ENCODE measurements at places on chromosomes 11 and 22.

GRCh38 chr22:46500201-46500600 lies 37.2 kb downstream of the CELSR1 start:
- DNase-seq, result no peak

- no peak for DNase-seq
Observed at GRCh38 chr11:129584316-129584715, 208.7 kb downstream of the BARX2 start.

DNA sequence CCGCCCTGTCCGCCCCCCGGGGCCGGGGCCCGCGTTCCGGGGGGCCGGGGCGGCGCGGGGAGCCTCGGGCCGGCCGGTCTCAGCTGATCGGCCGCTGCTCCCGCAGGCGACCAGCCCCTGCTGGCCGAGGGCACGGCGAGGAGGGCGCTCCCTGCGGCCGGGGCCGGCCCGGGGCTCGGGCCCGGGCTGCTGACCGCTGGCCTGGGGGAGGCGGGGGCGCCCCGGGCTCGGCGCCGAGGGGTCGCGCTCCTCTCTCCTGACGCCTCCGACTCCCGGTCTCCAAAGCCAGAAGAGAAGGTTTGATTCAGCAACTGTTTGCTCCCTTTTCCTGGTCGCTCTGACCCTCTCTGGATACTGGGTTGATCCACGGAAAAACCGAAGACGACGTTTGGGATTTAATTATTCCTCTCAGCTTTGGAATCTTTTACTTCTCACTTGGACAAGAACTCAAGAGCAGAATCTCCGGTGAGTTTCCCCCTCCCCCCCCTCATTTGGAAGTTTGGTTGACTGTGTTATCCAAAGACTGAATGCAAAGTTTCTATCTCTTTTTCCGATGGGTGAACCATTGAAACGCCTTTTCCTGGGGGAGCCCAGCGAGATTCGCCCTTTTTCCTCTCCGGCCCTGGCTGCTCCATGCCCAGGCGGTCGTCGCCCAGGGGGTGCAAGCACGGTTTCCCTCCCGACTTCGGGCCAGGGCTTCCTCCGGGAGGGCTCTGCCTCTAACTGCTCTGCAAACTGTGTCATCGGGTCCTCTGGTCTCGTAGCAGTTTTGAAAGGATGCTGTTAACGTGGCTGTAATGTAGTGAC lies 725 bp downstream of the KDM2A start:
- peak; percentile 65 for DNase-seq

- DNase-seq, result no peak
Observed at GRCh38 chr11:132610216-132610615, 922.1 kb downstream of the OPCML start.

GRCh38 chr11:85758480-85759039 lies 52.4 kb downstream of the SYTL2 start:
- no peak for DNase-seq

- DNase-seq, result no peak
Observed at GRCh38 chr11:64562723-64563351, 28.2 kb upstream of the SLC22A12 start.

- DNase-seq, result no peak
Observed at GRCh38 chr11:40877981-40878380, 581.5 kb downstream of the LRRC4C start.

- peak; percentile 48 for DNase-seq
Observed at GRCh38 chr11:2512431-2513407, 67.9 kb downstream of the KCNQ1 start.

DNA sequence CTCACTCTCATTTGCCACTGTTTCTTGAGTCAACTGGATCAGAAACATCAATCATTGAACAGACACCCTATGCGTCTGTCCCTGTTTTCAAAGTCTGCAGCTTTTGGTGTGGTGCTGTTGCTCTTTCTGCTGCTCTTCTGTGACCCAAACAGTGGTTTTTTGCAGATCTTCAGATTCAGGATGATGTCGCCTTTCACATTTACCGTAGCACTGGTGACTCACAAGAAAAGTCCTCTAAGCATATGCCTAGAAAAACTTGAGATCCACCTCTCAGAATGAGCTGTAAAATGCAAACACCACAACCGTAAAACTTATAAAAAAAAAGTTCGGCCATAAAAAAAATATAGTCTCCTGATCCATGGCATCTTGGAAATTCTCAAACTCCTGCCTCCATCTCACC lies 400.4 kb downstream of the NTM start:
- DNase-seq, result no peak

DNA sequence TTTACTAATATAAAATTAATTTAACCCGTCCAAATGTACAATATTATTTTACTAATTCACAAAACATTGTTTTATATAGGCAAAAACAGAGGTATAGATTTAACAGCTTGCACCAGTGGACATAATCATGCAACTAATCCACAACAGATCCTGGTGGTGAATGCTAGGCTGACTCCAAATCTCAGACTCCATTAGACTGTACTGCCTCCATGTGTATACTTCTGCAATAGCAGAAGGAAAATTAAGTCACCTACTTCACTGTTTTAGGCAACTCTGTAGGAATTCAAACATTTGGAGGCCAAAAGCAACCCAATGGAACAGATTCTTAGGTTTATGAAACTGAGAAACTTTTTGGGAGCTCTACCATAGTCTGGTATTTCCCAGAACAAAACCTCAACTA lies 30.0 kb upstream of the RAB39A start:
- no peak for DNase-seq

DNA sequence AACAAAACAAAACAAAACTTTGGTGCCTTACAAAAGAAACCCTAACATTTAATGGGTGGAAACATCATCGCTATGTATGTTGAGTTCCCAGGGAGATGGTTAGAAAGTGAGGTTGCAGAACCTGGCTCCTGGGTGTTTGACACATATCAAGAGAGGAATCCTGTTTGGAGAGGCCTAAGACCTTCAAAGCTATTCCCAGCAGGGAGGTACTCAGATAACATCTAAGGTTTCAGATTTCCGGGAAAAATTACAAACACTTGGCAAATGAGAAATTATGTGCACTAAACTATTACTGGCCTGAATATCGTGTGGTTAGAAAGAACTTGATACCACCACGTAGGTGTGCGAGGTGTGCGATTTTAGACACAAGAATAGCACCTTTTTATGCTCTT lies 18.5 kb downstream of the TRIM5 start:
- DNase-seq, result no peak

DNA sequence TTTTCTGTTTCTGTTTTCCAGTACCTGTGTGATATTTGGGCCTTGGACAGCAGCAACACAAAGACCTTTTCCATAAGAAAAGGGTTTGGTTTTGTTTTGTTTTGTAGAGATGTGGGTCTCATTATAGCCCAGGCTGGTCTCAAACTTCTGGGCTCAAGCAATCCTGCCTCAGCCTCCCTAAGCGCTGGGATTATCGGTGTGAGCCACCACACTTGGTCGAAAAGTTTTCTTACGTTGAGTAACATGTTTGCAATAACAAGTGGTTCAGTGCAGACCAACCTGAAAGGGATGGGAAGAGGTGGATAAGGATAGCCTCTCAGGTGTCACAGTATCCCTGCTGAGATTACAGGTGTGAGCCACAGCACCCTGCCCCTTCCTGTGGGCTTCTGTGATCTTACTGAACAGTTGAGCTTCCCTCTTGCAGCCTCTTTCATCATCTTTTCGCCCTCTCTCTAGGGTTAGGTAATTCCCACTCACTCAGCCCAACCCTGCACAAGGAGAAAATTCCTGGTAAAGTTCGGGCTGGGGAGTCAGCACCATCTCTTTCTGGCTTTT lies 3.5 kb upstream of the MRPL48 start:
- no peak for DNase-seq

DNA sequence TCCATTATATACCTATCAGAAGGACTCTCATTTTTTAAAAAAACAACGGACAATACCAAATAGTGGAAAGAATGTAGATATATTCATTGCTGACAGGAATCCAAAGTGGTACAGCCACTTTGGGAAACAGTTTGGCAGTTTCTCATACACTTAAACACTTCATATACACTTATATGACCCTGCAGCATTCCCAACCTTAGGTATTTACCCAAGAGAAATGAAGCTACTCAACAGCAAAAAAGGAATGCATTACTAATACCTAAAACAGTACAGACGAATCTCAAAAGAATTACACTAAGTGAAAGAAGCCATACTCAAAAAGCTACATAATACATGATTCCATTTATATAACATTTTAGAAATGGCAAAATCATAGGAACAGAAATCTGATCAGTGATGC lies 51.5 kb downstream of the RBFOX2 start:
- DNase-seq, result no peak

- DNase-seq, result no peak
Observed at GRCh38 chr22:31952472-31952871, 8.1 kb downstream of the YWHAH start.

DNA sequence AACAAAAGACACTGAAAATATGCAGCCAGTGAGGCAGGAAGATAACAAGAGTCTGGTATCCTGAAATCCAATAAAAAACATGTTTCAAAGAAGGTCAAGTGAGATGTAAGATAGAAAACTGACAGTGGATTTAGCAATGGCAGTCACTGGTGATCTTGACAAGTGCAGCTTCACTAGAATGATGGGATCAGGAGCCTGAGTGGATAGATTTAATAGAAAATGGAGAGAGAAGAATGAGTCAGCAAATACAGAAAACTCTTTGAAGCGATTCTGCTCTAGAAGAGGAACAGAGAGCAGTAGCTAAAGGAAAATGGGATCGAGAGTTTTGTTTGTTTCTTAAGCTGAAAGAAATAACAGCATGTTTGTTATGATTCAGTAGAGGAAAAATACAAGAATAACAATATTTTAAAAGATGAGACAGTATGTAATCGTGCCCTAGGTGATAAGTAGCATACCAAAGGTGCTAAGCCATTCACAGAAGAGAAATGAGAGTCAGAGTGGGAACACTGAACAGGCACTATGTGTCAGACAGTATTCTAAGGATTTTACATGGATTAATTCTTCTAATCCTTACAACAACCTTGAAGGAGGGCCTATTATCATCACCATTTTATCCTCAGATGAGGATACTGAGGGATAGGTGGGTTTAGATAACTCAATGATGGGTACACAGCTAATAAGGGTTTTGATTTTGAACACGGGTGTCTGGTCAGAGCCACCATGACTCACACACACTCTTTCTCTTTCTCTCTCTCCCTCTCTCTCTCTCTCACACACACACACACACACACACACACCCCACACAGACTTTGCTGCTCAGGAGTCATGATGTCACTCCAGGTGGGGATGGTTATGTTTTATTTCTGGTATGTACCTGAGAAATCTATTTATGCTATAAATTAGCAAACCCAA lies 36.3 kb downstream of the MRE11 start:
- DNase-seq, result no peak

GRCh38 chr11:32052215-32052614 lies 38.7 kb upstream of the RCN1 start:
- DNase-seq, result peak; percentile 58

DNA sequence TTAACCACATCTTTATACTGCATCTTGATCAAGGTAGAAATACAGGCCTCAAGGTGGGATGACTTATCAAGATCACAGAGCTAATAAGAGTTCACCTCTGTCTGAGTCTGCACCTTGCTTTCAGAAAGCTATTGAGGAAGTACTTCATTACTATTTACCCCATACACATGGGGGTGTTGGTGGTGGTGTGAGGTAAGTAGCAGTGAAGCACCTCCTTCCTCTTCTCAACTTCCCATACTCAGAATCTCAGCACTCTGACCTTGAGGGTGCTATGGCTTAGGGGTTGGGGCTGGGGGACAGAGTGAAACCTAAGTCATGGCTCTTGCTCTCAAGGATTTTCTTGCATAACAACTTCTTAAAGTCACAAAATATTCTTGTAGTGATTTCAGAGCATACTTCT lies 56.9 kb downstream of the ME3 start:
- no peak for DNase-seq

DNA sequence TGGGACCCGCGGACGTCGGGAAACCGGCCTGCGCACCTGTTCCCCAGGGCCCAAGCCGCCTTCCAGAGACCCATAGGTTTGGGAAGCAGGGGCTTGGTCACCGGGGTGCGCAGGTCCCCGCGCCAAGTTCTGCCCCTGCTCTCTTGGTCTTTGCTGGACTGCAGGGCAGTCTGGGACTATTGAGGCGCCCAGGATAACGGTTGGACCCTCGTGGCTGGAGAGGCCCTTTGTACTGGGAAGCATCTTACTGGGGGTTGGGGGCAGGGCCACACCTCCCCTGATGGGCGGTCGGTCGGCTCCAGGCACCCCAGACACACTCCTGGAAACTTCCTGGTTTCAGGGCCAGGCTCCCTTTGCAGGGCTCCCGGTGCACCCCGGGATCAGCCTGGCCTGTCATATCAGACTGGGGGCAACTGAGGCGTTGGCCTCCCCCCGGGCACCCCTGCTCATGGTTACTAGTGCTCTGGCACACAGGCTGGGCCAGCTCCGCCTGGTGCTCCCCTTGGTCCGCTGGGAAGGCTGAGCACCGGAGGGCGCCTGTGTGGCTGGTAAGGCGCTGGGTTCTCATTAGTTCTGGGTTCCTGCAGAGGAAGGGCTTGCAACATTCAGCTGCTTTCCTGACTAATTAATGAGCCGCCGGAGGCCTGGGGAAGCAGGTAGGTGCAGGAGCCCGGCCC lies 1250.5 kb downstream of the BRD1 start:
- DNase-seq, result no peak

DNA sequence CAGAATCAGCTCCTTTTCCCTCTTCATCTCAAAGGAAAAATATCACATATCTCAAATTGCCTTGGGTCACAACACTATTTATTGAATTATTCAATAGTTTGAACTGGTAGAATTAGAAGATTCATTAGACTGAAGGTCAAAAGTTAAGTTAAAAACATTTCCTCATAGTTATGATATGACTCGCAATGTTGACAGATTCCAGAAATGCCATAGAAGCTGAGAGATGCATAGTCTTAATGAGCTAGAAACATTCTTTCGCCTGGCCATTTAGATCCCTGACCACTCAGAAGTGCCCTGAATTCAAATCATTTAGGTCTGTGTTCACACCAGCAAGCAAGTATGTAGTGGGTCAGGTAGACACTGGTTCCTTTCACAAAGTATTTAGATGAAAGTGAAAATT lies 44.4 kb downstream of the FAT3 start:
- DNase-seq, result no peak

- DNase-seq, result no peak
Observed at GRCh38 chr11:128789497-128790150, 77.5 kb downstream of the KCNJ1 start.

- DNase-seq, result no peak
Observed at GRCh38 chr11:69430566-69430965, 50.9 kb upstream of the LINC01488 start.

GRCh38 chr11:117273550-117274289 lies 17.4 kb upstream of the BACE1-AS start:
- DNase-seq, result no peak

- DNase-seq, result no peak
Observed at GRCh38 chr11:74783241-74783871, 34.7 kb downstream of the RNF169 start.

- no peak for DNase-seq
Observed at GRCh38 chr11:13495929-13496328, at the start of gene PTH. Gene PTH (minus strand): TSS chr11:13495997. CDS start chr11:13492855, 3,142 bp downstream.

DNA sequence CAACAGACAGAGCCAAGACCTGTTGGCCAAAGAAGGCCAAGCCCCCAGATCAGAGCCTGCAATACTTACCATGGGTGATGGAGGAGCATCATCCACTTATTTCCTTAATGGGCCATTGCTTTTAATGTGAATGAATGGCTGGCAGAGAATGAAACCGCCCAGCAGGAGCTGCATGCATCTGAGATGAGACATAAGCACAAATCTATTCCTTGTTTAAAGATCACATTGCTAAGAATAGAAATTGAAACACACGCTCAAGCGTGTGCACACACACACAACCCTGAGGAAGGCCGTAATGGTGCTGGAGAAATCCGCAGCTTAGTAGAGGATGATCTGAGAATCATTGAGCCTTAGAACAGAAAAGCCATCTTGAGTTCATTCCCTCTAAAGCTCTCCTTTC lies 5.3 kb upstream of the RRAS2 start:
- DNase-seq, result no peak

Measured in psoas muscle (tissue), 8 donors.